ENCODE measurements at places on chromosomes 5 and 9.

GRCh38 chr9:34550681-34551270, 28.0 kb upstream of the ENHO start:
- peak; percentile 37 for DNase-seq

DNA sequence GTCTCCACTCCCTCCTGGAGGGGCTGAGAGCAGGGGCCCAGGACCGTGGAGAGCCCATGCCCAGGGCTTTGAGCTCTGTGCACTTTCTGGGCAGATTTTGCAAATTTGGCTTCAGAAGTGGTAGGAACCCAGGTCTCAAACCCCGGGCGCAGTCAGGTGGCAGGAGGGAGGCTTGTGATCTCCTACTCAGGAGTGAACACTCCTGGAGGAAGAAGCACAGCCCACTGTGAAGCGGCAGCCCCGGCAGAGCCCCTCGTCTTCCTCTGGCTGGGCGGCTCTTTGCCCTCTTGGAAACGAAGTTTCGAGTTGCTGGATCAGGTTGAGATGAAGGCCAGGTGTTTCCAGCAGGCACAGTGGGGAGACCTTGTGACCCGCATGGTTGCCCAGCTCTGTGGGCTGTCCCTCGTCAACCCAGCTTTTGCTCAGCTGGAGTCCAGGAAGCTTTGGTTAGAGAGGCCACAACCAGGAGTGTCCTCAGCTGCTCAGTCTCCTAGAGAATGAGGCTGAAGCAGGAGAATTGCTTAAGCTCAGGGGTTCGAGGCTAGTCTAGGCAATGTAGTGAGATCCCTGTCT, 48.5 kb downstream of the WNK2 start:
- DNase-seq, result no peak

GRCh38 chr5:96671441-96671840, 9.3 kb downstream of the CAST start:
- no peak for DNase-seq

GRCh38 chr9:14838701-14839100, 71.5 kb downstream of the FREM1 start:
- DNase-seq, result no peak

- peak; percentile 74 for DNase-seq
These were observed 982 bp downstream of the EPB41L4A start for GRCh38 chr5:112417931-112418658.

- DNase-seq, result no peak
These were observed 16.8 kb downstream of the IRX4 start for GRCh38 chr5:1865948-1866347.
